ENCODE measurements at places on chromosomes 1 and 21. TPM values are rescaled to one million over a fixed set of nuclear protein-coding genes. Genes with fewer than 3 reads are reported as not detected.

Gene ATAD3C
- 0.51 TPM for total RNA-seq

- no peak for DNase-seq
Observed at GRCh38 chr1:23362218-23362713, 7.4 kb downstream of the ZNF436 start.

Gene LIPI
- total RNA-seq, result not detected

DNA sequence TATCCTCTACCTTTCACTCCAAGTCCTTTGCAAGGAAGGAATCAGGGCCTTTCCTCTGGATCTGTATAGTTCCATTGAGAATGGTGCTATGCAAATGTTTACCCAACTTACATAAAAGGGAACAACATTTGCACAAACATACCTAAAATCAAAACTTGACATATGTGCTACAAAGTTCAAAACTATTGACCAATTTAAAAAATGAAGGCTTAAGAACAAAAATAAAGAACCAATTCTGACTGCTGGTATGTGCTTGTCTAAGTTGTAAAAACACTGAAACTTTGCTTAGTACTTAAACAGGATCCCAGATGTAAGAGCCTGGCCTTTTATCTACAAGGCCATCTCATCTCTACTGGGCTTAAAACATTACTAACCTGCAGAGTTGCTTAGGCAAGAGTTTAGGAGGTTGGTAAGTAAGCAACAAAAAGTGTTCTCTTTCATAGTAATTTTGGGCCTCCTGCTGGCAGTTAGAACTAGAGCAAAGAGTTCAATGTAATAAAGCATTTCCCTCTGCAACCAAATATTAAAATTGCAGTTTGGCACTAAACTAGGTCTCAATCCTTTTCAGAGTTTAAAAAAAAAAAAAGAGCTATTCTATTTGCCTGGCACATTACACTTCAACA, 2.0 kb downstream of the SCMH1 start:
- no peak for DNase-seq

DNA sequence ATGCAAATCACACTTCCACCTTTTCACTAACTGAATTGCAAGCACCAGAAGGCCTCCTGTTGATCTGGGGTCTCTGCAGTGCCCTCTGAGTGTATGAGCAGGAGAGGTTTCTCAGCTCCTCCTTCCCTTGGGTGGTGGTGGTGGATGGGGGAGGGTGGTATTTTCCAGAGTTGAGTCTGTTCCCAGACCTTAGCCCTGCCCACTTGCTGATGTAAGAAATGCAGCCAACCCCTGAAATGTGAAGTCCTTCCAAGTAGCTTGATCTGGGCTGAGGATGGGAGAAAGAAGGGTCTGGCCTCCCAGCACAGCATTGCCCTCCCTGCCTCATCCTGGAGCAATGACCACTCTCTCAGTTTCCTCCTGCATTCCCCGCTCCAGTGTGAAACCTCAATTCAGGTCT, 6.3 kb upstream of the FOXD2 start:
- no peak for DNase-seq

Gene YBX1
- total RNA-seq, result 717 TPM

DNA sequence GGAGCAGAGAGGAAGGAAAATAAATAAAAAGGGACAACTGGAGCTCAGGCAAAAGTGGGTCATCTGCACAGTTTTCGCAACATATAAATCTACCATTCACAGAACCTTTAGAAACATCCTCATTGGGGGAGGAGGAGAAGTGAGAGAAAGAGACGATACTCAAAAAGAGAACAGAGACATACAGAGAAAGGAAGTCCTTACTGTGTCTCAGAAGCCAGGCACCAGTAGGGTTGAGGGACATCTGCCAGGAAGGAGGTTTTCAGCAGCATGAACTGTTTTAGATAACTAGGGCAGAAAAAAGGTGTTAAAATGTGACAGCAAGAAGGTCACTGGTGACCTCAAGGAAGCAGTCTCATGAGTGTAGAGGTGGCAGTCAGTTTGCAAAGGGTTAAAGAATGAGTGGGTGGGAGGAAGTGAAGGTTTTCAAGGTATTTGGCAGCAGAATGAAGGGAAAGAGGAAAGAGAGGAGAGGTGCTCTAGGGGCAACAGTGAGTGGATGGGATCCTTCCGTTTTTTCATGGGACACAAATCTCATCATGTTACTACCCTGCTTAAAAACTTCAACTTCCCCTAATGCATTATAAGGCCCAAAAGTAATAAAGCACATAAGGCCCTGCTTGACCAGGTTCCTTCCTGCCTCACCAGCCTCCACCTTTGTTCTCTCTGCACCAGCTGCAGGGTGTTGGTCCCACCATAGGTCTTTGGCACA, 9.5 kb downstream of the JAK1 start:
- DNase-seq, result no peak

- DNase-seq, result no peak
Observed at GRCh38 chr1:63668298-63668697, 75.1 kb downstream of the PGM1 start.

DNA sequence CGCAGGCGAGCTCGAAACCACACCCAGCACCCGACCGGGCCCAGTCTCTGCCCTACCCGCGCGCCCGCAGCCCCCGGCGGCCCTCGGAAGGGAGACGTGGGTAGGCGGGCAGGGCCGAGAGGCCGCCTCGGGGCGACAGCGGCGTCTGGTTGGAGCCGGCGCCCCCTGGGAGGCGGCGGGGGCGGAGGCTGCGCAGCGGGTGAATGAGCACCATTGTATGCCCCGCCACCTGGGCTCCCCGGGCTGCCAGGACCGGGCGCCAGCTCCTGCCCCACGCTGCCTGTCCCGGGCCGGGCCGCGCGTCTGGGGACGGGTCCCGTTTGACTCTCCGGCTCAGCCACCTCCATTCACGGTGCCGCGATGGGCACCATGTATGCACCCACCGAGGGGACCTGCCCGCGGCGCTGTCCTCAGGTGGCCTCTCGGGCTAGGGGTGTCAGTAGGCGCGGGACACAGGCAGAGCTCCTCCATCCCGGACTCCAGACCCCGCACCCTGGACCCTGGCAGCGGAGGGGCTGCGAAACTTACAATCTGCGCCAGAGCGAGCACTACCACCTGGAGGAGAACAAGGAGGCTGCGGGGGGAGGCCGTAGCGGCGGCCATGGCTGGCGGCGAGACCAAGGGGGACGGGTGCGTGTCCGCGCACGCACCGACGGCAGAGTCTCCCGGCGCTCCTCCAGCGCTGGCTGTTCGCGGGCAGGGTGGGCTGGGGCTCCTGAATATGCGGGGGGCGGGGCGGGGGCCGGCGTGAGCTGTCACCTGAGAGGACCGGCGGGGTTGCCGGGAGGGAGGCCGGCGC, at the start of gene COL9A2:
TSS of gene COL9A2 (minus strand) at position 692 of the 799 bp plus-strand sequence. CDS start at position 603, 89 bp downstream.
- no peak for DNase-seq

GRCh38 chr1:29504709-29505410, 268.5 kb downstream of the PTPRU start:
- DNase-seq, result no peak

DNA sequence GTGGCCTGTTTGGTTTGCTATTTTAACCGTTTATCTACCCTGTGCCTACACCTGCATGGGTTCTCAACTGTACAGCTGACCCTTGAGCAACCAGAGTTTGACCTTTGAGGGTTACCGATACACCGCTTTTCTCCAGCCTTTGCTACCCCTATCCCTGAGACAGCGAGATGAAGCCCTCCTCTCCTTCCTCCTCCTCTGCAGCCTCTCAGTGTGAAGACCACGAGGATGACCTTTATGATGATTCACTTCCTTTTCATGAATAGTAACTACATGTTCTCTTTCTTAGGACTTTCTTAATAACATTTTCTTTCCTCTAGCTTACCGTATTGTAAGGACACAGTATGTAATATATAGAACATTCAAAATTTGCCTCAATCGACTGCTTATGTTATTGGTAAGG, 14.5 kb upstream of the RNF187 start:
- DNase-seq, result no peak

DNA sequence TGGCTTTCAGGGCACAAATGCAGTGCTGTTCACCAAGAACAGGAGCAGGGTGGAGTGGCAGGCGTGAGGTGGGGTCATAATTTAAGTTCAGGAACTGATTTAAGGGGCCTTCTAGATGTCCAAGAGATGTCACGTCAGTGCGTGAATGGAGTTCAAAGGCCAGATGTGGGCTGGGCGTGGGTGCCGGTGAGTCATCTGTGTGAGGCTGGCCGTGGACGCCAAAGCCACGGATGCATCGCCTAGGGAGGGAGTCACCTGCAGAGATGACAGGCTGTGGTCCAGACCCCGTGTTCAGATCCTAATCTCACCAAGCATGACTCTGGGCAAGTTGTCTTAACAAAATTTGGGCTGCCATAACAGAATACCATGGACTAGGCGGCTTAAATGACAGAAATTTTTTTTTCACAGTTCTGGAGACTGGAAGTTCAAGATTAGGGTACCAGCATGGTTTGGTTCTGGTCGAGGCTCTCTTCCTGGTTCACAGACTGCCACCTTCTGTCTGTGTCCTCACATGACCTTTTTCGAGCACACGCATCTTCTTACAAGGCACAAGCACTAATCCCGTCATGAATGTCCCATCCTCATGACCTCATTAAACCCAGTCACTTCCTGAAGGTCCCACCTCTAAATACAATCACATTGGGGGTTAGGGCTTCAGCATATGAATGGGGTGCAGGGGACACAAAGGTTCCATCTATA, 109.6 kb downstream of the PRDM2 start:
- no peak for DNase-seq
